ENCODE measurements at places on chromosomes 11 and 22.

DNA sequence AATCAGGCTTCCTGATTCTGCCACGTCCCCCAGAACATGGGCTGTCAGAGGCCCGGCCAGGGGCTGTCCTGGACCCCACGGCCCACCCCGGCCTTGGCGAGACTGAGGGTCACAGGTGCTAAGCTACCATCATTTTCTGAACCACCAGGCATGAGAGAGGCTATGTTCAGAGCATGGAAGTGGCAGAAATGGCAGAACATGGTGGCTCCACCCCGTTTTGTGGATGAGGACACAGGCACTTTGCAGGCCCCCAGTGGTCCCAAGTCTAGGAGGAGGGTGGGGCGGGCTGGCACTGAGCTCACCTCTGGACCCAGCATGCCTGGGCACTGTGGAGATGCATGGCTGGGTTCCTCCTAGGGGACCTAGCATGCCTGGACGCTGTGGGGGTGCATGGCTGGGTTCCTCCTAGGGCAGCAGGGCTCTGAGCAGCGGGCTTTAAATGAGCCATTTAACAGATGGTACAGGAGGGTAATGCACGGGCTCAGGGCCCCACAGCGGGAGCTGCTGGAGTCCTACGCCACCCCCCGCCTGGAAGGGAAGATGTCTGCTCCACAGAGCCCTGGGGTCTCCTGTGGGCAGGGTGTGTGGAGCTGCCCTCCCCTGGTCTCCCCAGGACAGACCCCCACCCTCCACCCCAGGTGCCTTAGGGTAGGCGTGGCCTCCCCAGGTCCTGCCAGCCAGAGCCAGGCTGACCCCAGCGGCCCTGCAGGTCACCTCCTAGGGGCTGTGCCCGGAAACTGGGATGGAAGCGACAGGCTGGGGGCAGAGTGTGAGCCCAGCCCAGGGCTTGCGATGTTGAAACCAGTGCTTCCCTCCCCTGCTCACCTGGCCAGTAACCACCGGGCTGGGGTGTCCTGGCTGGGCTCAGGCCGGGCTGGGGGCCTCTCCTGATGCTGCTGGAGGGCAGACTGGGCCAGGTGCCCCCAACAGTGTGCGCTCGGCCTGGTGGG, 6.1 kb upstream of the MUC5AC start:
- DNase-seq = no peak

DNA sequence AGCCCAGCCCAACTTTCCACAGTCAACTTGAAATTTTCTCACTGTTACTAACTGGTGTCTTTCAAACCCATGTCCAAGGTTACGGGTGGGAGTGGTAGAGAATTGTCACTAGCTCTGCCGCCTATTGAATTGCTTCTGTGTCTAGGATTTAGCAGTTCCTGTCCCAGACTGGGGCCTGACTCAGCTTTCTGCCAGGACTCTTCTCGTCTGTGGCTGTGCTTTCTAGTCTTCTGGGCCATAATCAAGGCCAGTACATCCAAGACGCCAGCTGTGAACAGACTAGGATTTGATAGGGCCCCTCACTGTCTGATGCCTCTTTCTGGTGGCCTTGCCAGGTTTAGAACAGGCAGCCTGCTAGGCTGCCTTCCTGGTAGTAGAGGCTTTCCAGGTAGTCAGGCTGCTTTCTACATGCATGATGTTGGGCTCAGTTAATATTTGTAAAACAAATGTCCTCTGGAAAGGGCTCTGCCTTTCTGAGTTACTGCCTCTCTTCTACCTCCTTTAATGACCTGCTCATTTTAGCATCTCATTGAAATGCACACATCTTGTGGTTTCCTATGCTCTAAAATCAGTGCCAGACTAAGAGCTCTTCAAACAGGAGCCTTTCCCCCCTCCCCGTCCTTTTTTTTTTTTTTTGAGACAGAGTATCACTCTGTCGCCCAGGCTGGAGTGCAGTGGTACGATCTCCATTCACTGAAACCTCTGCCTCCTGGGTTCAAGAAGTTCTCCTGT, 13.1 kb upstream of the HIKESHI start:
- DNase-seq = peak; percentile 19

DNA sequence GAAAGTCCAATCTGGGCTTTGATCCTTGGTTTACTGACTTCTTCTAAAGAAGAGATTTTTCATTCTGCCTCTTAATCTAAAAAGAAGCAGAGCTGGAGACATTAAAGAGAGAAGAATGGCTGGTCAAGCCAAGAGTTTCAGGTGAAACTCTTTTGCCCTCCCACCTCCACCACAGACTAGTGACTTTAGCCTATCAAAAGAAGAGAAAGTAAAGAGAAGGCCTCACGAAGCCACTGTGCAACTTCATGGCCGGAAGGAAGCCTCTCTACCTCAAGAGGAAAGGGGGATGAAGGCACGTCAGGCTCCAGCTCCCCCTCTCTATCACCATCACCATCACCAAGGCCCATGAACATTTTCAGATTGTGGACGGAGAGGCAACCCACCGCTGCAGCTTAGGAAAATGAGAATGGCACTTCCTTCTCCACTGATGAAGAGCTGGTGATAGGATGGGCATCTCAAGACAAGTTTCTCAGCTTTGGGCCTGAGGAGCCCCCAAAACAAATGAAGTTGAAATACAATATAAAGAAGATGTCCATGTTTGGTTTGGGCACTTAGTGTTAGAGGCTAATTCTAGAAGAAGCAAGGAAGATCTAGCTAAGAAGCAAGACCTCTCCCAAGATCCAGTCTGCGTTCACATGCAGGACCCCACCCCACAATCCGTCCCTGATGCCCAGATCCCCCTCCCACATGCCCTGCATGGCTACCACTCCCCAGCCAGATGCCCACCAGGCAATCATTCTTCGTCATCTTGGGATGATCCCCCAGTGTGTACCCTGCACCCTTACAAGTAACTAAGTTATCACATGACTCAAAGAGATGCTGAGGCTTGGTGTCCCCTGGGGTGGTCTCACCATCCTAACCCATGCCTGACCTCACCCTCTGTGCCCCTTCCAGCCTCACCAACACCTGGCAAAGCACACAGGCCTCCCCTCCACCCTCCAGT, 52.6 kb downstream of the IGSF9B start:
- DNase-seq = no peak

- DNase-seq = no peak
These were observed 62.5 kb downstream of the TIMP3 start for GRCh38 chr22:32864041-32864440.

DNA sequence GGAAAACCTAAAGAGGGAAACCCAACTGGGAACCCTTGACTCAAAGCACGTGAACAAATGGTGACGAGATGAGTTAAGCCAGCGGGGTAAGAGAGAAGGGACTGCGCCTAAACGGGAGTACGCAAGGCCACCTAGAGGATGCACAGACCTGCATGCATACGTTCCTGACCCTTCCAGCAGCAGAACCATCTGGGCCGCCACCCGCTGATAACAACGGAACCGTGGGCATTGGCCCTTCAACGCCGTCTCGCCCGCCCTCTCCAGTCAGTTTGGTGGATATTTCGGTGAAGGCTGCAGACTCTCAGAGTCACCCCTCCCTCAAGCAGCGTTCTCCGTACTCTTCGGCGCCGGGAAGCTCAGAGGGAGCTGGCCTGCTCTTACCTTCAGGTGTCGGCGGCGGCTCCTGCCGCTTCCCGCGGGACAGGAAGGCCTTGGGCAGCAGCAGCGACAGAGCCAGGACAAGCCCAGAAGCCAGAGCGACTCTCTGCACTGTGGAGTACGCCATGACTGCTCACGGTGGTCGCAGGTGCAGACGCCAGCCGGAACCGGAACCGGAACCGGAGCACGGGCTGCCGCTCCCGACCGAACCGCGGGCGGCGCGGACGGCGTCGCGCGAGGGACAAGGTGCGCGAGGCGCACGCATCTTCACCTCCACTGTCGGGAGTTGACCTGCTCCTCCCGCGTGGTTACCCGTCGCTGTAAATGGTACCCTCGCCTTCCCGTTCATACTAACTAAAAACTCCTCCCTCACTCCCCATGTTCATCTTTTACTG, at the start of gene RIC3:
TSS of gene RIC3 (minus strand) at position 541 of the 773 bp plus-strand sequence. CDS start at position 505, 36 bp downstream.
- DNase-seq = no peak

GRCh38 chr22:35174401-35175038, 82.8 kb upstream of the HMGXB4 start:
- no peak for DNase-seq

DNA sequence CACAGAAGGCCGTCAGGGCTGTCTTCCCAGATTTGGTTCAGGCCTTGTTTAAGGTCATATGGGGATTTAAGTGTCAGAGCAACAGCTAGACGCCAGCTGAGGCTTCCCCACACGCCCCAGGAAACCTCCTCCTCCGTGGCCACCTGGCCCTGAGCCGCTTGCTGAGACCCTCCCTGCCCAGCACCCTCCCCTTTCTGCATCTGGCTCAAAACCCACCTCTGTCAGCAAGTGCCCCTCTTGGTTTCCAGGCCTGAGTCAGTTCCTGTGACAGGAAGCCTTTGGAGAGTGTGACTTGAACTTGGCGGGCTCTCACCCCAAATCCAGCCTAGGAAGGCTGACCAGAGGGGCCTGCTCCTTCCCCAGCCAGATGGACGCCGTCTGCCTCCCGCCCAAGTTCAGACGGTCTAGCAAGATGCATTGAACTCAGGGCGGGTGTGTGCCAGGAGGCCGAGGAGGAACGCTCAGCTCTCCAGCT, 561 bp downstream of the FXYD2 start:
- no peak for DNase-seq

GRCh38 chr11:69167916-69168691, 12.4 kb downstream of the SMIM38 start:
- DNase-seq = no peak

DNA sequence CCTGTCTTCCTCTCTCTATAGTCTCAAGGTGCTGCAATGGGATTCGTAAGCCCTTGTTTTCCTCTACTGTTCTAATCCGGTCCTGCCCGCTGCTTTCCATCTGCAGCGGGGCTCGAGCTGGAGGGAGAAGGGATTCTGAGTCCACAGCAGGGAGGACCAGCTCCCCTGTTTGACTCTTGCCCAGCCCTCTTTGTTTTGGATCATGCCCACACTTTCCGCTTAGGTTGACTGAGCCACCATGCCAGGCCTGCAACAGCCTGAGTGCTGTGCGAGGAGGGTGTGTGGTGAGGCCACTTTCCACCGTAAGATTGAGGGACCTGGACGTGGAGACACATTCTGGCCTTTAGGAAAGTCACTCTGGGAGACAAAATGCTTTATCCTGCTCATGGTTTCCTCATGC, 58.3 kb downstream of the CEP164 start:
- no peak for DNase-seq

- DNase-seq = no peak
These were observed 102.3 kb upstream of the PITPNB start for GRCh38 chr22:28021116-28021997.

DNA sequence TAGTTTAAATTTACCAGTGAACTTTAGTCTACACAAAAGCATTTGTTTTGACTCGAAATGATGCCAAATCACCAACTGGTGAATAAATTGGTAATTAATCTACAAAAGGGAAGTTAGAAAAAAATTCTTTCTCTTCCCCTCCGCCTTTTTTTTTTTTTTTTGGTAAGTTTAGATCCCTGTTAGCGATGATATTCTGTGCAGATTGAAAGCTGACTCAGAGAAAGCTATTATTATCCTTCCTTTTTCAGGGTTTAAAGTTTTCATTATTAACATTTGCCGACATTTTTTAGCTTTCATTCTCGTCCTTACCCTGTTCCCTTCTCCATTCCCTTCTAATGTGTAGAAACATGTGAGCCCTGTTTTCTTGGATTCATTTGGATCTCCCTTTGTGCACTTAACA, 16.8 kb upstream of the NUP160 start:
- DNase-seq = peak; percentile 13

DNA sequence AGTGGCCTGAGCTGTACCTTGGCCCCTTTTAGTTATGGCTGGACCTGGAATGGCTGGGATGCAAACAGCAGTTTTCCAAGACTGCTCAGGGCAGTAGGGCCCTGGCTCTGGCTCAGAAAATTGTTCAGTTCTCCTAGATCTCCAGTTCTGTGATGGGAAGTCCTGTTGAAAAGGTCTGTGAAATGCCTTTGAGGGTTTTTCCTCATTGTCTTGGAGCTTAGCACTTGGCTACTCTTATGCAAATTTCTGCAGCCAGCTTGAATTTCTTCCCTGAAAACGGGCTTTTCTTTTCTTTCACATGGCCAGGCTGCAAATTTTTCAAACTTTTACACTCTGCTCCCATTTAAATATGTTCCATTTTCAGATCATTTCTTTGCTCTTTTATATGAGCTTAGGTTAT, 33.2 kb downstream of the OR4A15 start:
- DNase-seq = no peak

DNA sequence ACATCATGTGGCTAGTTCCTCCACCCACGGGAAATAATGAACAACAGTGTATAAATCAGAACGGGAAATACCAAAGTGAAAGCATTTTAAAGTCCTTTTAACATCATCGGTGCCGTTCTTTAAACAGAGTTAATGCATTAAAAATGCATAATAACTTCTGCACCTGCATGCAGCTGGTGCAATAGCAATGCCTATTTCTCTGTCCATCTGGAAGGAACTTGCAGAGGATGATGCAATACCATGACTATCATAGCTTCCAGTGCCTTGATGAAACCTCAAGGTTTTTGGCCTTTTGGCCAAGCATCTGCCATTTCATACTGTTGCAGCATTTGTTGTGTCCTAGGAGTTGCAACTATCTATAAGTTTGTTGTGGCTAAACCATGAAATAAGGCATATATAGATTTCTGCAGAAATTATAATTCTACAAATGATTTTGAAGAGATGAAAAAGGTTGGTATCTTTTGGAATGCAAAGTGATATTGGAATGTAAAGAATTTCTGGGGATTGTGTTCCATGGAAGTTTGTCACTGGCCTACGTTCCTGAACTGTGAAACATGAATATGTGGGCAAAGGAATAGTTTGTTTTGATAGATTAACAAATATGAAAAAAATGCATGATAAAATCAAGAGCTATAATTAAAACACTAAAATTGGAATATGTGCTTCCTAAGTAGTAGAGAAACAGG, 9.8 kb upstream of the EIF3F start:
- DNase-seq = peak; percentile 58

- DNase-seq = no peak
These were observed 28.9 kb downstream of the MICAL2 start for GRCh38 chr11:12139144-12139881.

GRCh38 chr11:64356498-64357411, 2.2 kb upstream of the RPS6KA4 start:
- peak; percentile 49 for DNase-seq

DNA sequence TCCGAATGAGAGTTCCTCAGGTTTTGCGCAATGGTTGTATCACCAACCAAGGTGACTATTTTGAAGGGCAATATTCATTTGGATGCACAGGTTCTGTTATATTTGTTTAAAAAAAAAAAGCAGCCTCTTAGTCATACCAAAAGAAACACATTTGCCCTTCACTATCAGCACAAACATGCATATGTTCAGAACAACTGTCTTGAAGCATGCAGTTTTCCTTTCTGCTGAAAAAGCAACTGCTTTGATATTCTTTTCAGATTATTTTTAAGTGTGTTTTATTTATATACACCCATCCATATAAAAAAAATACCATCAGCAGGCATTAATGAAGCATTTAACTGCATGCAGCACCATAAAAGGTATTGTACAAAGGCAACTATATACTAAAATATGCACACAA, 67.8 kb downstream of the RBFOX2 start:
- DNase-seq = no peak
